Activated CD8-positive, alpha-beta T cell treated with anti-CD3 and anti-CD28 coated beads for 36 hours (primary cell): ENCODE measurements at places on chromosomes 7 and 10. TPM values are rescaled to one million over a fixed set of nuclear protein-coding genes. Genes with fewer than 3 reads are reported as not detected.

DNA sequence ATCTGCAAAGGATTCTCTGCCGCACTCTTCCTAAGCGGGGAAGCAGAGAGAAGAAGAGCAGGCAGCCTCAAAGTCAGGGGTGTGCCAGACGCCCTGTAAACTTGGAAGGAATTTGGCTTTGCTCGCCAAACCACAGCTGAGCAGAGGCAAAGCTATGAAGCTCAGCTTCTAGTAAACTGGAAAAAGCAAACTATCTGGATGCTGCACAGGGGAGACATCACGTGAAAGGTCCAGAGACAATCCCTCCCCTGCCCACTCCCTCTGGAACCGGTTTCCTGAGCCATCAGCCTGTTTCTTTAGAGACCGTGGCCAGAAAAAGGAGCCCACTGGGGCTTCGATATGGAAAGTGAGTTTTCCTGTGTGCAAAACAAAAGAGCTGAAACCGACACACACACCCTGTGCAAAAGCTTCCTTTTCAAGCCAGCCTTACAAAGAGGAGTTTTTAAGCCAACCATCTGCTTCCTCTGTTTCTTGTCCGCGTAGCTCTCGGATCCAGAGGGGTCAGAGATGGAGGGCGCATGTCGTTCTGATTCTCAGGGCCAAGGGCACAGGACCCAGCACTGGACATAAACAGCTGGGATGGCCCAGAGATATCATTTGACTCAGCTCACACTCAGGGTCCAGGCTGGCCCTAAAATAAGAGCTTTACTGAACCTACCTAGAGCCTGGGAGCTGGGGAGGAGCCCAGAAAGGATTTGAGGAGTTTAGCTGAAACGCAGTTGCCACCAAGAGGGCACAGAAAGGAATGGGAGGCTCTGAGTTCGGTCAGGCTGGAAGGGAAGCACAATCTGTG, 58.2 kb upstream of the DNAAF5 start:
- no peak for DNase-seq

- DNase-seq = no peak
Observed at GRCh38 chr7:47461161-47461560, 120.8 kb downstream of the TNS3 start.

- DNase-seq = peak; percentile 85
Observed at GRCh38 chr7:149883452-149883861, 9.7 kb downstream of the ATP6V0E2 start.

- DNase-seq = no peak
Observed at GRCh38 chr7:142934056-142934455, 510 bp upstream of the TRPV5 start.

GRCh38 chr7:37732253-37732652, 48.7 kb downstream of the GPR141 start:
- DNase-seq = peak; percentile 48

Gene HMX3
- 0.69 TPM for total RNA-seq

Gene CPA1
- not detected for total RNA-seq

DNA sequence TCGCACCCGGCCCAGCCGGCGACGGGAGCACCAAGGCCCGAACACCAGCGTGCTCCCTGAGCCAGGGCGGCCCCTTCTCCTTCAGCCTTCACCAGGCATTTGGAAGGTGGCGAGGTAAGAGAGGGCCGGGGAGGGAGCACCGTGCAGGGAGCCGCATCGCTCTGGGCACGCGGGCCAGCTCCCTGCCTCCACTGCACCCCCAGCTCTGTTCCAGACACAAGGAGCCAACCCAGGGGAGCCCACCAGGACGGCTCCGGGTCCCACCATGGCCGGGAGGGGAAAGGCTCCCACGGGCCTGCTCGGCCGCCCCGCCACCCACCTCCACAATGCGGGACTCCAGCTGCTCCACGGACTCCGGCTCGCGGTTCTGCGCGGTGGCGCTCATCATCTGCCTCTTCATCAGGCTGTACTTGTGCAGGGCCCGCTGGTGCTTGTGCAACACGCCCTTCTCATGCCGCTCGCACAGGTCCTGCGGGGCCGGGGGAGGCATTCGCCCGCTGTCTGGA, 15.1 kb downstream of the NUDT1 start:
- DNase-seq = no peak

Gene ACTR1A
- total RNA-seq = 47.1 TPM

Gene EPHB4
- total RNA-seq = 4.8 TPM
